ENCODE measurements at places on chromosomes 5 and 9.
A peak's percentile ranks its signal among the peaks of the same experiment; 100 is the strongest.

DNA sequence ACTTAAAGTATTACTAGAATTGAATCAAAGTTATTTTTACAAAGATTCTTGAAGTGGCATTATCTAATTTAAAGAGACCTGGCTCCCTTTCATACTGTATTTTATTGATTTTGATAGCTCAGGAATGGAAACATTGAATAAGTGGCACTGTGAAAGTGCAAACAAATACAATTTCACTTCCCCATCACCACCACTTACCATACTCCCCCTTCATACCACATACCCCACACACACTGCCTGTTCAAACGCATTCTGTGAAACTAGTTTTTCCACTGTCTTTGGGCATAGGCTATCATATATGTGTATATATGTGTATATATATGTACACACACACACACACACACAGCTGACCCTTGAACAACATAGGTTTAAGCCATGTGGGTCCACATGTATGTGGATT lies 62.1 kb upstream of the ATG10 start:
- DNase-seq = no peak

GRCh38 chr5:95647886-95648860 lies 1.6 kb downstream of the RFESD start:
- DNase-seq = no peak

DNA sequence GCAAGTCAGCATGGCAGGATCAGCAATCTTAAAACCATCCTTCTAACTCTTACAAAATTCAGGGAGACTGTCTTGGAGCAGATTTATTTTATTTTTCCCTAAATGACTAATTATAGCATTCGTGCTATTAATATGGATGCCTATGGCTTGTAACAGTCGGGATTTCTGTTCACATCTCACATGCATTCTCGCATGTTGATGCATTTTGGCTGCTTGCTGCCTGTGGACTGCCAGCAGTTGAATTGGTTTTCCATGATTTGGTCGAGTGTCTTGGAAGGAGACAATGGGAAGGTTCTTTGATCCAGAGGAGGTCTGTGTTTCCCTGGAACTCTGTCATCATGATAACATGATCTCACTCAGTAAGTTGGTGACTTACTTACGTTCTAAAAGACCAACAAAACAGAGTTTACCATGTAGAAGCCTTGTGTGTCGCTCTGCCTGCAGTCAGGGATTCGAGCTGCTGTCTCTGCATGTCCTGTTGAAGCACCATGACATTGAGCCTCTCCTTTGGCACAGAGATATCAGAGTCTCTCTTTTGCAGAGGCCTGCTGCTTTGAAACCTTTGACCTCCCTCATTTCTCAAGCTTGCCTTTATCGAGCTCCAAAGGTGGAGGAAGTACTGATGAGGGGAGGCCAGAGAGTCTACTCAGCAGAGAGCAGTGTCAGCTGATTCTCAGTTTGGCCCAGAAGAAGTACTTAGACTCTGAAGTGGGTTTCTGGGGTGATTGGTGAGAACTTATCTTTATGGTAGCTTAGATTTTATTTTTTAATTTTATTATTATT lies 82.4 kb downstream of the ARHGAP26 start:
- DNase-seq = no peak

DNA sequence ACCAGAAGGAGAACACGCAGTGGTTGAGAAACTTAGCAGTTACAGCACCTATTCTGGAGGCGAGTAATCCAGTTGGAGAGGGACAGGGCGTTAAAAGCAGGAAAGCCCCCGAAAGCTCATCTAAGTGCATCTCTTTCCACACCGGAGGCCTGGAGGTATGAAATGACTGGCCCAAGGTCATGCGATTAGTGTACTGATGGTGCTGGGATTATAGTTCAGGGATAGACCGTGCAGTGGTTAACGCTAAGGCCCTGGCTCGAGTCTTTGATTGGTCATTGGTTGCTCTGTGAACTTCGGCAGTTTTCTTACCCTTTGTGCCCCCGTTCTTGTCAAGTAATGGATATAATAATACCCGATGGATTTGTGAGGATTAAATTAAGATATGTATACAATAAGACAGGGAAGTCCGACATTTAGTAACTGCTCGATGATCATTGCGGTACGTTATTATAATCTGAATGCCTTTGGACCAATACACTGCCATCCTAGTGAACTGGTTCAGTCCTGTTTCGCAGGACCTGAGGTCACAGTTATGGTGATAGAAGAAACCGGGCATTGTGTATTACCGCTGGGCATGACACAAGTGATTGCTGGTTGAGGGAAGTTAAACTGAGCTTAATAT lies 960 bp downstream of the CANX start:
- no peak for DNase-seq

DNA sequence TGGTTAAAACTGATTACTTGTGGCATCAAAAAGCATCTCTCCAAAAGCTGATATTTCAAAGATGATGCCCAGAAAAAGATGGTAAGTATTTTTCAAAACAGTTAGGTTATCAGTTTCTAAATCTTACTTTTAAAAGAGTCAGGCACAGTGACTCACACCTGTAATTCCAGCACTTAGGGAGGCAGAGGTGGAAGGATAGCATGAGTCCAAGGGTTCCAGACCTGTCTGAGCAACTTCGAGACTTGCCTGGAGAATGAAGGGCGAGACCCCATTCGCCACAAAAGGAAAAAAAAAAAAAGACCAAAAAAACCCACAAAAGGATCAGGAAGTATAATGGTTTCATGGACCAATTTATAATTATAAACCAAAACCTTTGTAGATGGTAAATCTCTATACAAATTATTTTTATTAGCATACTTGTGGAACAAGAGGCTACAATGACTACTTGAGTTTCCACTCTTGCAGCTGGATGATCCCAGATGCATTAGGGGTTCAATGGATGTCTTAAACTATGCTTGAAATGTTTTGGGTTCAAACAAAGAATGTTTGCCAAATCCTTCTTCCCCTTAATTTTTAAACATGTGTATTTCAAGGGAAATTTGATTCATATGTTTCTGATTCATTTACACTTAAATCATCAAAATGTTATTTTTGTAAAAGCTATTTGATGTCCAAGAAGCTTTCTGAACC lies 96.1 kb downstream of the ADAMTSL1 start:
- DNase-seq = no peak

DNA sequence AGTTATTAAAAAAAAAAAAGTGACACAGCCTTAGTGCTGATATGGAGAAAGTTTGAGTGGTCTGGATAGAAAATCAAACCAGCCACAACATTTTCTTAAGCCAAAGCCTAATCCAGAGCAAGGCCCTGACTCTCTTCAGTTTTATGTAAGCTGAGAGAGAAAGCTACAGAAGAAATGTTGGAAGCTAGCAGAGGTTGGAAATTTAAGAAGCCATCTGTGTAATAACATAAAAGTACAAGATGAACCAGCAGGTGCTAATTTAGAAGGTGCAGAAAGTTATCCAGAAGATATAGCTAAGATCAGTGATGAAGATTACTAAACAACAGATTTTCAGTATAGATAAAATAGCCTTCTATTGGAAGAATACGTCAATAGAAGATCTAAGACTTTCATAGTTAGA lies 102.9 kb downstream of the GHR start:
- no peak for DNase-seq

DNA sequence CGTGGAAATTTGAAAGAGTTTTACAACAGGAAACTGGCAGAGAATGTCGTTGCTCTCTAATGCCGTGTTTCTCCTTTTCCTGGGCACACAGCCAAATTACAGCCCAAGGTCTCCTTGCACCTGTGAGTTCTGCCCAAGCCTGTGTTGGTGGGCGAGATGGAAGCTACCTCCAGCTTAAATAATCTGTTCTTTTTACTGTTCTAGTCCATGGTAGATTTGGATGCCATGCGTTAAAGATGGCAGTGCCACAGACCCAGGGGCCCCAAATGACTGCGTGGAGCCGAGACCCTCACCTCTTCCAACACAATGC lies 92.6 kb upstream of the IRX4 start:
- no peak for DNase-seq

GRCh38 chr9:21958833-21959232 lies 35.4 kb downstream of the CDKN2A start:
- no peak for DNase-seq

- no peak for DNase-seq
Measured at GRCh38 chr5:132002757-132003156, 8.7 kb downstream of the ACSL6 start.

DNA sequence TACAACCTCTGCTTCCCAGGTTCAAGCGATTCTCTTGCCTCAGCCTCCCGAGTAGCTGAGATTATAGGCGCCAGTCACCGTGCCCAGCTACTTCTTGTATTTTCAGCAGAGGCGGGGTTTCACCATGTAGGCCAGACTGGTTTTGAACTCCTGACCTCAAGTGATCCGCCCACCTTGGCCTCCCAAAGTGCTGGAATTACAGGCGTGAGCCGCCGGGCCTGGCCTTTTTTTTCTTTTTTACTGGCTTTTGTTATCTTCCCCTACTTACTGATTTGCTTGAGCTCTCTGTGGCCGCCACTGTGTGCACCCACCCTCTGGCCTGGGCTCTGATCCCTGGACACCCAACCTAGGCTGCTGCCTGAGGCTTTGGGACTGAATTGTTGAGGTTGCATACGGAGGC lies 60.3 kb downstream of the ANKRD33B start:
- no peak for DNase-seq

DNA sequence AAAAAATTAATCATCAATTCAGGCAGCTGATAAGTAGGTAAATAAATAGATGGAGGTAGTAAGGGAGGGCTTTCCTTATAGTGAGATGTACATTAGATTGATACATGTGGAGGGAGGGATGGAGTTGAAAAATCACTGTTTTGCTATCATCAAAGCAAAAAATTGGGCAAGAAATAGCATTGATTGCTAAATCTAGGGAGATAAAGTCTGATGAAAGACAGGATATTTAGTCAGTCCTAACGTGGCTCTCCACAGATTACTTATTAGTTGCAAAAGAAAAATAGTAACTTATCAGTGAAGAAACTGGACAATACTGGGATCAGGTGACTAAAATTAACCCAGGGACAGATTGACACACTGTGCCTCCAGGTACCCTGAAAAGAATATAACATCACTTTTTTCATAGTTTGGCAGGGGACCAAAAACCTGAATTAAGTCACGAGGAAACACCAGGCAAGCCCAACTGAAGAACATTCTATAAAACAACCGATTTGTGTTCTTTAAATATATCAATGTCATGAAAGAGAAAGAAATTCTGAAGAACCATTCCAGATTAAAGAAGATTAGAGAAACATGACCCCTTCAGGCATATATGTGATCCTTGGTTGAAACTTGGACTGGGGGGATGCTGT lies 27.1 kb upstream of the GOLPH3 start:
- no peak for DNase-seq

- DNase-seq = no peak
Measured at GRCh38 chr5:151592855-151593408, 1.8 kb upstream of the FAT2 start.

DNA sequence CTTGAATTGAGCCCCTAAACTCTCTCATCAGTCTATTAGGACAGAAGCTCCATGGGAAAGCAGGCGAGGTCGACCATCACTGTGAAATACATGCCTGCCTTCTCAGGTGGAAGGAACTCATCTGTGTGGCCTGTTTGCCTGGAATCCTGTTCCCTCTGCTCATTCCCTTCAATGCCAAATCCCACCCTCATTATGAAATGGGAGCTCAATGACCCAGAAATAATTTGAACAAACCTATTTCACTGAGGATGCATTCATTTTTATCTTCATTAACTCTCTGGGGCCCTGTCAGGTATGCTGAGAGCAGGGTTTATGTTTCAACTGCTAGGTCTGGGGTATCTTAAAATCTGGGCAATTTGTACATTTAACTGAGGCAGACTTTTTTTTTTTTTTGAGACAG lies 142.2 kb downstream of the MED27 start:
- DNase-seq = no peak

GRCh38 chr5:619444-619843 lies 7.3 kb downstream of the CEP72 start:
- no peak for DNase-seq

GRCh38 chr9:126155756-126156664 lies 170.6 kb upstream of the MVB12B start:
- no peak for DNase-seq

DNA sequence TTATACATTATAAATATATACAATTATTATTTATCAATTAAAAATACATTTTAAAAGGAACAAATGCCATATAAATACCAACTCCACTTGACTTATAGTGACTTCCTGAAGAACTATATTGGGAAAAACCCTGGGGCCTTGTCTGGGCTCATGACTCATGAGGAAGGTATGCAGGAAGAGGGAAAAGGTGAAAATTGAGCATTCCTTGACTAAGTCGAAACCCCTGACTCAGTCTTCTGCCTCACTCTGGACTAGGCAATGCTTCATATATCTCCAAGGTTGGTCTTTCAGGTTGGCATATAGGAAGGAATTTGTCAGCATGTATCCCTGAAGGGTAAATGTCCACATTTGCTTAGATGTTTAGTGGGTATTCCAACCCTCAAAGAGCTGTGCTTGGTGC lies 78.5 kb downstream of the SH3TC2 start:
- no peak for DNase-seq

GRCh38 chr9:136336156-136336870 lies 9.0 kb downstream of the GPSM1 start:
- no peak for DNase-seq

- no peak for DNase-seq
Measured at GRCh38 chr9:123456011-123456410, 100.0 kb downstream of the CRB2 start.

DNA sequence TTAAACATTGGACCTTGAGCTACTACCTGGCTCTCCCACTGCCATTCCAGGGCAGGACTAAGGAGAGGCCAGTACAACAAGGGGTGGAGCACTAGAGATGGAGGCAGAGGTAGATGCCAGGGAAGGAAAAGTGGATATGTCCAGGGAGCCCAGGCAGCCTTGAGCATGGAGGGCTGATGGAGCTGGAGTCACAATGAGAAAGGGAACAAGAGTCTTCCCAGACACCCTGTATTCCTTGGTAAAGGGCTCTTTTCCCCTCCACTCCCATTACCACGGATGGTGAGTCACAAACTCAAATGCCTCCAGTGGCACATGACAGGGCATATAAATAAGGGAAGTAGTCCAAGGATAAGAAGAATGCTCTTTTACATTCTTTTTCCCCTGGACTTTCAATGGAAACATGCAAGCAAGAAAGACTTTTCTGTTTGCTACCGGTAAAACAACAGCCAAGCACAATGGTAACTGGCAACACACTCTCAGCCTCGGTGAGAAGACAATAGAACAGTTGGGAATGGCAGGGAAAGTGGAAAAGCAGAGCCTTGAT lies 16.7 kb downstream of the ERAP1 start:
- DNase-seq = no peak

GRCh38 chr5:35811108-35811741 lies 45.5 kb upstream of the IL7R start:
- no peak for DNase-seq

- peak; percentile 93 for DNase-seq
Measured at GRCh38 chr9:69174616-69175463, 763 bp downstream of the TJP2 start.

GRCh38 chr5:152066784-152067183 lies 142.1 kb upstream of the GLRA1 start:
- DNase-seq = no peak

DNA sequence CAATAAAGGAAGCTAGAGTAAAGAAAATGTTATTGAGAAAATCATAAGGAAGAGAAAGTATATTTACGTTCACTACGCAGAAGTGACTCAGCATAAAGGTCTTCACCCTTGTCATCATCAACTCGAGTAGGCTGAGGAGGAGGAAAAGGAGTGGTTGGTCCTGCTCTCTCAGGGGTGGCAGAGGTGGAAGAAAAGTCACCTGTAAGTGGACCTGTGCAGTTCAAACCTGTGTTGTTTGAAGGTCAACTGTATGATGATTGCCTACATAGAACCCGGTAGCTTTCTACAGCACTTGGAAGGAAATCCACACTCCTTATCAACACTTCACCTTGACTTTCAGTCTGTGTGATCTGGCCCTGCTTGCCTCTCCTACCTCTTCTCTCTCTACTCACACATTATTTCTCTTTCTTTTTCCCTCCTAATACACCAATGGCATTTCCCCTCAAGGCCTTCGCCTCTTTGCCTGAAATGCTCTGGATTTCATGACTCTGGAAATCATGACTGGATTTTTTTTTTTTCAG lies 109.3 kb upstream of the CPEB4 start:
- peak; percentile 4 for DNase-seq
